ENCODE measurements at places on chromosomes 3 and 15.
A peak's percentile ranks its signal among the peaks of the same experiment; 100 is the strongest.

GRCh38 chr15:48928877-48929538, 34.7 kb downstream of the SHC4 start:
- no peak for DNase-seq

DNA sequence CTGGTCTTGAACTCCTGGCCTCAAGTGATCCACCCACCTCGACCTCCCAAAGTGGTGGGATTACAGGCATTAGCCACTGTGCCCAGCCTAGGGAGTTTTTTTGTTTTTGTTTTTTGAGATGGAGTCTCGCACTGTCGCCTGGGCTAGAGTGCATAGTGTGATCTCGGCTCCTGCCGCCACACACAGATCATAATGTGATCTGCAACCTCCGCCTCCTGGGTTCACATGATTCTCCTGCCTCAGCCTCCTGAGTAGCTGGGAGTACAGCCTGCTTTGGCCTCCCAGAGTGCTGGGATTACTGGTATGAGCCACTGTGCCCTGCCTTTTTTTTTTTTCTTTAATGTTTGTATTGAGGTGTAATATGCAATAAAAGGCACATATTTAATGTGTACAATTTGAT, 78.2 kb downstream of the SMAD3 start:
- DNase-seq: no peak

- no peak for DNase-seq
Measured at GRCh38 chr3:11247362-11247761, 24.8 kb upstream of the ATG7 start.

DNA sequence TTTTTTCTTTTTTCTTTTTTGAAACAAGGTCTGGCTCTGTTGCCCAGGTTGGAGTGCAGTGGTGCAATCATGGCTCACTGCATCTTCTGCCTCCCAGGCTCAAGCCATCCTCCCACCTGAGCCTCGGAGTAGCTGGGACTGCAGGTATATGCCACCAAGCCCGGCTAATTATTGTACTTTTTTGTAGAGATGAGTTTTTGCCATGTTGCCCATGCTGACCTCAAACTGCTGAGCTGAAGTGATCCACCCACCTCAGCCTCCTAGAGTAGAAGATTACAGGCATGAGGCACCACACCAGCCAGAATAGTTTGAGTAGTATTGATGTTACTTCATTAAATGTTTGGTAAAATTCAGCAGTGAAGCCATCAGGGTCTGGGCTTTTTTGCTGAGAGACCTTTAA, 251.8 kb downstream of the CADM2 start:
- DNase-seq: no peak

DNA sequence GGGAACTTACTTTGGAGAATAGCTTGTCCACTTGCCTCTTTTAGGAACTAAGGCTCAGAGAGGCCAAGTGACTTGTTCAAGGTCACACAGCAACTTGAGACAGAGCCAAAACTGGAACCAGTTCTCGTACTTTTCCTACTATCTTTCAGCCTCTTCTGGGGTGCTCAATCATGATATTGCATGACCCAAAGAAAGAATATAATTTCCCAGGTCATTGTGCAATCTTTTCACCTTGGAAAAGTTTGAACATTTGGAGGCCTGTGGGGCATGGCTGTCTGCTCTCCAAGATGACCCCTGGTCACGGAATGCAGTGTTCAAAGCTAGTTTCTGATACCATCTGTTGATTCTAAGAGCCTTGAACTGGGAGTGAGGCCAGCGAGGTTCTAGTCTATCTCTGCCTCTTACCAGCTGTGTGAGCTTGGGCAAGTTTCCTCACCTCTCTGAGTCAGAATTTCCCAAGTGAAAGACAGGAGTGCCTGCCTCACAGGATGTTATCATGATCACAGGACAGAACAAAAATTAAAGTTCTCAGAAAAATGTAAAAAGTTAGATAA, 89.7 kb downstream of the BDH1 start:
- DNase-seq: no peak

- no peak for DNase-seq
Measured at GRCh38 chr15:63277893-63278456, 570 bp downstream of the APH1B start.

- no peak for DNase-seq
Measured at GRCh38 chr3:127726894-127727293, 54.1 kb downstream of the ABTB1 start.

- no peak for DNase-seq
Measured at GRCh38 chr3:86711634-86712033, 279.3 kb downstream of the VGLL3 start.

DNA sequence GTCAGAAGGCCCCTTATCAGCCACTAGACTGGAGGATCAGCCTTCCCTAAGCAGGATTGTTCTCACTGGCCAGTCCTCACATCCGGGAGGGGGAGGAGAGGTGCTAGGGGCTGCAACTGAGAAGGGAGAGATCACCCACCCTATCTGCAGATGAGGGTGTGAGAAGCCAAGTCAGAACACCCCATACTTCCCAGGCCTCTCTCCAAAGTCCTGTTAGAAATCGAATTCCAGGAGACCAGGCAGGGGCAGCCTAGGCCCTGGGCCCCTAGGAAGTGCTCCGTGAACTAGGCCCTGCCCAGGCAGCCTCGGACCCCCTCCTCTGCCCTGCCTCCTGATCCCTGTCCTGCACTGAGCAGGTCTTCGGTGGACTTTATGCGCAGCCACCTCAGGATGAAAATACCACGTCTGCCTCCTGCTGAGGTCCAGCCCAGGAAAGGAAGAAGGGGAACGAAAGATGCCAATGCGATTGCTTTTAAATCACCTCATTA, 933 bp downstream of the DZIP1L start:
- DNase-seq: no peak

- no peak for DNase-seq
Measured at GRCh38 chr3:124174910-124175874, 183.3 kb upstream of the ROPN1 start.

DNA sequence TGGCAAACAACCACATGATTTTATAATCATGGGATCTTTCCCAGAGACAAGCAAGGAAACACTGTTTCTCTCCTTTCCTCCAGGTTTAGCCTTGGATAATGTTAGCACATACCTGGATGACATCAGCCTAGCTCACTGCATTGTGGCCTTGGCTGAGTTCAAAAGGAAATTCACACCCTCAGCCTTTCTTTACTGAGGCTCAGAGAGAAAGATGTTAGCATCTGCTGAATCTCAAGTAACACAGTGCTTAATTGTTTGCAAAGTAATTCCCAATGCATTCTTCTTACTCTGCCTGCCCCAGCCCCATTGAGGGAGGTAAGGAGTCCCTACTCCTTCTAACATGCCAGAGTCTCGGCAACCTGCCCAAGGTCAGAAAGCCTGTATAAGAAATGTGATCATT, 432.2 kb upstream of the LMCD1 start:
- DNase-seq: no peak

DNA sequence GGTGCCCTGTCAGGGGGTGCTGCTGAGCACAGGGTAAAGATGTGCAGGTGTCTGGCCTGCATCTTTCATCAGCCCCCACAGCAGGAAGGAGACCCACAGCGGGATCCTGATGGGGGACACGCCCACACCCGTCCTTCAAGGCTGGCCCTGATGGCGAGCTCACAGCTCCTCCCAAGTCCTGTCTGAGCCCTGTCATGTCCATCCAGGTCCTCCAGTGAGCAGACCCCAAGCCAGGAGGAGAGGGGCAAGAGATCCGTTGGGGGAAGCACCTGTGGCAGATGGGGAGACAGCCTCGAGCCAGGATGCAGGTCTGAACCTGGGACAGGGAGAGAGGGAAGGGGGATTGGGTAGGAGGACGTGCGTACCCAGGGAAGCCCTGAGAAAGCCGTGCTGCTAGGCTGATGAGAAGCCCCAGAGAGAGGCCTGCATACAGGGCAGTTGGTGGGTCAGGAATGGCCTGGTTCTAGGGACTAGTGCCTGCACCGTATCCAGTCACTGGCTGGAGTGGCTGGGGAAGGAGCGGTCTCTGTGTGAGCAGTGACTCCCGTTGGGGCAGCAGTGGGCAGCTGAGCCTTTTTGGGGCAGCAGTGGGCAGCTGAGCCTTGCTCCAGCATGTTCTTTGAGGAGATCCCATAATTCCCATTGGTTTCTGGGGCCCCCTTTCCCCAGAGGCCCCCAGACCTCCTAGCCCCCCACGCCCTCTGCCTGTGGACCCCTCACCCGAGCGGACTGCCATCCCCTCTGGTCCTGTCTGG, 133.3 kb upstream of the MEF2A start:
- DNase-seq: no peak

GRCh38 chr15:78243058-78243457, 8.7 kb upstream of the ACSBG1 start:
- no peak for DNase-seq

DNA sequence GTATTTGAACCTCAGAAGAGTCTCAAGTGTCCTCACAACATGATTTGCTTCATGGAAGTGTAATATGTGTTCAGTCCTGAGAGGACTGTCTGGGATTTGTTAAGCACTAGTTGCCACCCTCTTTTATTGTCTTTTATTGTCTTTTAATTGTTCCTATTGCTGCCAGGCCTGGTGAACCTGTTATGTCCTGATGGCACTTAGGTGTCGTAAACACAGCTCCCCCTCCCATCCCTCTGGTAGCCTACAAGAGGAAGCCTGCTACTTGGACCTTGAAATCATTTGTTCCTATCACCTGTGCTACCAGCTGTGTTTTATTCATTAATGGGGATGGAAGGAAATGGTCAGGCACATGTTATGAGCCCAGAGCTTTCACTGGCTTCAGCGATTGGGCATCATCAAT, 19.3 kb downstream of the CCNB2 start:
- DNase-seq: no peak

- DNase-seq: no peak
Measured at GRCh38 chr15:73891328-73892315, 18.3 kb downstream of the TBC1D21 start.

DNA sequence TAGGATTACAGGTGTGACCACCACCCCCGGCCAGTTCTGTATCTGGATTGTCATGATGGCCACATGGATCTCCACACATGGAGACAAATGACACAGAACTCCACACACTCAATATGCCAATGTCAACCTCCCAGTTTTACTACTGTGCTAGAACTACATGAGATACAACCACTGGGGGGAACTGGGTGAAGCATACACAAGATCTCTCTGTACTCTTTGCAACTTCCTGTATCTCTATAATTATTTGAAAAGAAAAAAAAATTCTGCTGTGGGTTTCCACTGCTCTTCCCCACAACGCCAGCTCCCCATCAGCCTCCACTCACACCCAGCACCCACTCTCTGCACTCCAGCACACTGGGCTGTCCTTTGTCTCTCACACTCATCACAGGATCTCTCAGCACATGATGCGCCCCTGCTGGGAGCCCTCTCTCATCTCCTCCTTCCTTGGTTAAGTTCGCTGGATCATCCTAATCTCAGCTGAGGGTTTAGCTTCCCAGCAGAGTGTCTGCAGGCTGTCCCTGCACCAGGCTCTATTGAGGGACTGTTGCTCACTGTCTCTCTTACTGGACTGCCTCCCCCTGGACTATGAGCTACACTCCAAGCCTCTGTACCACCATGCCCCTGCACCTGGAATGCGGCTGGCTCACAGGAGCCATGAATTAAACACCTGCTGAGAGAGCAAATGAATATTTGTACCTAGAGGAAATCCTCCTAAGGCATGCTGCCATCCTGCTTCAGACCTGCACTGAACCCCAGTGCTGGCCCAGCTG, 10.7 kb upstream of the RAB43 start:
- no peak for DNase-seq

- DNase-seq: no peak
Measured at GRCh38 chr15:51536965-51537574, 85.5 kb downstream of the DMXL2 start.

DNA sequence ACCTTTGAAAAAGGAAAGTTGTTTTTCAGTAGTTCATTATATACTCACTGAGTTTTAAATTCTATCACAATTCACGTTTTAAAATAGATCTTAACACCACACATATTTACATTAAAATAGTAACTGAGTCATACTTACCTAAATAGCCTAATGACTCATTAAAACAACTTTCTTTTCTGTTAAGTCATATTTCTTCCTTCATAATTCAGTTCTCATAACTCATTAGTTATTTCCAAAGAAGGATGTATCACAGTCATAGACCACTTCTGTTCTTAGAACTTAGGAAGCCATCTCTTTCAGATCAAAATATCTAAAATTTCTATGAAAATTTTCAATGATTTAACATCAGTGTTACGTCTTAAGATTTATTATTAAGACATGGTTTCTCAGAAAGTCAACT, 885.9 kb downstream of the FHIT start:
- DNase-seq: peak; percentile 22

DNA sequence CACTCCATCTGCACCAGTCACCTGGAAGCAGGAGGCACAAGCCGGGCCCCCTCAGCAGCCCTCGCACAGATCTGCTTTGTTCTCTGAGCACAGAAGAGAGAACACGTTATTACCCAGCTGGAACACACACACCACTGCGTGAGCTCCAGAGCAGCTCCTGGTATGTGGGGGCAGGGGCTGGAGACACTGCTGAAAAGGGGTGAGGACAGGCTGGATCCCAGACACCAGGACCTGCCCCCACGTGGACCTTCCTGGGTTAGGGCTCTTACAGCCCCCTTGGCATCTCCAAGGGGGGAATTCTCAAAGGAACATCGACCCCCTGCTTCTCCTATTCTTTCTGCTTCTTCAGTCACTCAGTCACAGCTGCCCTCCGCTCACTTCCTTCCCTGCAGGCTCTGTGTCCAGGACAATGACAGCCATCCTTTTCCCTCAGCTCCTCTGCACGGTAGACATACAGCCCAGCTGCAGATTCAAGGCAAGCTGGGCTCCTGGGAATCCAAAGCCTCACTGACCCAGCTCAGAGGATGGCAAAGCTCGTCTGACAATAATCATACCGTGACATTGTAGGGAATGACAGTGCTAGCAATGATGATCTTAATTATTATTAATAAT, 33.7 kb downstream of the PRR20G start:
- DNase-seq: no peak

DNA sequence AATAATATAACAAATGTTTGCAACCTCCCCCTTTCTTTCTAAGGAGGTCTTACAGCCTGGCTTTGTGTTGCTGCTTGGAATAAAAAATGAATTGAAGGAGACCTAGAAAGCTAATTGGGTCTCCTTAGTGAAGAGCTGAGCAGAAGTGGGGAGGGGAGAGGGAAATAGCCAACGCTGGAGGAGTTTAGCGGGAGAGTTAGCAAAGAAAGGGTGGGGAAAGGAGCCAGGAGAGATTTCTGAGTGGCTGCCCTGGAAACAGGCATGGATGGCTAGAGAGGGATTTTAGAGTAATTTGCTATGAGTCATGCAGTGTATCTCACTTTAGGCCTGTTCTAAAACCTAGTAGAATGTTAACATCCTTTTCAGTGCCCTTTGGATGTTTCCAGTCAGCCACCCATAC, 45.2 kb upstream of the PFN2 start:
- no peak for DNase-seq

DNA sequence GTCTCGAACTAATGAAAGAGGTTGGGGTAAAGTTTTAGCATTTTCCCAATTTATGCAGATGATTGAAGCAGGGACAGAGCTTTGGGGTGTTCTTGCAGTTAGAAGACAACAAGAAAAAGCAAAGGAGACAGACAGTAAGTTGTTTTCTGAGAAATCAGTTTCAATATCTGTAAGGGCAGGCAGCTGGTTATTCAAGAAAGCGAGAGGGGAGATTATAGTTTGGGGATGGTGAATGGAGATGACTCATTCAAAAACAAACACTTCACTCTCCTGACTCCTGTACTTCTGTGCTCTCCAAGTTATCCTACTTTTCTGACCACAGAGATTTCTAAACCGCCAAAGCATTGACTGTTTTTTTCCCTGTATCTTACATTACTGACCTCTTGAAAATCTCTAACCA, 352.0 kb downstream of the GAP43 start:
- DNase-seq: peak; percentile 9

Data from GM13976 (cell line).